OCI-M1 (cell line): ENCODE measurements at places on chromosomes 11 and 22.
A peak's percentile ranks its signal among the peaks of the same experiment; 100 is the strongest.

DNA sequence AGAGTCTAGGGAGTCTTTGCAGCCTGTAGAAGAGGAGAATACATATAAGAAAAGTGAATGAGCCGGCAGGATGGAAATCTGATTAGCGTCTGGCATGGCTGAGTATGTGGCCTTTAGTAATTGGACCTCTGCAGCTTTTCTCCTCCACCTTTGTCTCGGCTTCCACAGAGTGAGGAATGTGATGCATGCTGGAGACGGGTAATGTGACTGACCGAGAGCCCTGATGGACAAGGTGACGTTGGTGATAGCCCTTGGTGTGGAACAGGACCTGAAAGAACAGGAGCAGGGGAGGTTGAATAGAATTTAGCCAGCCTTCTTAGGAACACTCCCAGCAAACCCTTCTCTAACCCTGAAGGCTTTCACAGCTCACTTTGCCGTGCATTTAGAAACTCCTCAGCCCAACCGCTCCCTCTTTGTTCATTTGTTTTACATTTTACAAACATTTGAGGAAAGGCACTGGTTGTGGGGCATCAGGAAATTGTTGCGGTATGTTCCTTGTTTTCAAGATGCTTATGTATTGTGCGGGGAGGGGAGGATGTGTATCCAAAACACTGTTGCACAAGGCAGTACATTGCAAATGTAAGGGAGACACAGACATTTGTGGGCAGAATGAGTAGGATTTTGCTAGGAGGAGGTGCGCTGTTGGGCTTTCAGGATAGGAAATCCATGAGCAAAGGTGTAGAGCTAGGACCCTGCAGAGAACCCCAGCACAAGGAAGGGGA lies 6.9 kb downstream of the GTPBP1 start:
- no peak for DNase-seq

DNA sequence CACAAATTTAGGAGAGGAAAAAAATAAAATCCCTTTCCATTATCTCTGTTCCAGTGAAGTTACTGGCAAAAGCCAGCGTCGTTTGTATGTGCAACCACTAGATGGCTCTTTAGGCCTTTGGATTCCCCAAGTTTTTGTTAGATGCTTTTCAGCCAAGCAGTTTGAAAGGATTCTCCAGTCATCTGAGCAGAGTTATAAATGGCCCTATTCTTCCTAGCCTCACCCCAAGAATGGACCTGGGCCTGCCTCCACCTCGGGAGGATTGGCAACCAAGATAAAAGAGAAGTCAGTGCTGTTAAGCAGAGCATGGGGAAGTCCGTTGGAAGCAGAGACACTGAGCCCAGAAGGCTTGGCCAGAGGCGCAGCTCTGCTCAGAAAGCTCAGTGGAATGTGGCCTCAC lies 15.4 kb downstream of the FAM181B start:
- DNase-seq, result peak; percentile 90

DNA sequence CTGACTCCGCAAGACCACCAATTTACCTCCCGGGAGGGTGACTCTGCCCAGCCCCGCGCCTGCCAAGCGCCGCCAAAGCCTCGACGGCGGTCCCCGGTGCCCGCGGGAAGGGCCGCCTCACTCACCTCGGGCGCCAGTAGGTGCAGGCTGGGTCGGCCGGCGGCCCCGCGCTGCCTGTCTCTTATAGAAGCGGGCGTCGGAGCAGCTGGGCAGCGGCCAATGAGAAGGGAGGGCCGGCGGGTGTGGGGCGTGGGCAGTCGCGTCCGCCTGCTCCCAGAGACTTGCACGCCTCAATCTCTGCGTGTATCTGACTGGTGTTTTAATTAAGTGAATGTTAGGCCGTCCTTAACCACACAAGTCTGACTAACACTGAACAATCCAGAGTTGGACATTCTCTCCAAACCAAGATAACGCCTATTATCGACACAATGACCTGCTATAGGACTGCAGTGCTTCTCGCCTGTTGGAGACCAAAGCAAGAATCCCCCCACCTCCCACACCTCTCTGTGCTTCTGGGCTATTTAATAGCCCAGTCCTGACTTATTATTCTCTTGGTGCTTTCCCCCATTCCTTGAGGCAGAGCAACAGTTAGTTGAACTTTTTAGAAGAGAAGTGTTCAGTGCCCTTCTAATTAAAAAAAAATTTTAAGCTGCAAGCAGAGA lies at the start of gene TPH1:
TSS of gene TPH1 (minus strand) at position 154 of the 662 bp plus-strand sequence. CDS start 5,507 bp downstream, outside the sequence.
- no peak for DNase-seq

GRCh38 chr11:129576652-129577051 lies 201.0 kb downstream of the BARX2 start:
- DNase-seq, result no peak

DNA sequence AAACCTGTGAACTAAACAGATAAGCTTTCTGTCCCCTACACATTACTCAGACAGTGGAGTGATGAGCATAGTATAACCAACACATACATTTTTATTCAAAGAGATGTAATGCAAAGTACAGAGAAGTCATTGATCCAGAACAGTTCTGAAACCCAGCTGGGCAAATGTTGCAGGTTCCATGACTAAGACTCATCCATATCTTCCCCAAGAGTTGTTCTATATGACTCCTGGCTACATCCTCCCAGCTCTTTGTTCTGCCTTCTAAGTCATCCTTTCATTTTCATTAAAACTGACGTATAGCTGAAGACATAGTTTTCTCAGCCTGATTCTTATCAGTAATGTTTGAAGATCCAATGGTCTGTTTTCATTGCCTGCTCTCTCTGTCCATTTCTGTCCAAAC lies 47.3 kb downstream of the PLAAT5 start:
- DNase-seq, result no peak

GRCh38 chr11:76241243-76242000 lies 35.1 kb upstream of the WNT11 start:
- no peak for DNase-seq

DNA sequence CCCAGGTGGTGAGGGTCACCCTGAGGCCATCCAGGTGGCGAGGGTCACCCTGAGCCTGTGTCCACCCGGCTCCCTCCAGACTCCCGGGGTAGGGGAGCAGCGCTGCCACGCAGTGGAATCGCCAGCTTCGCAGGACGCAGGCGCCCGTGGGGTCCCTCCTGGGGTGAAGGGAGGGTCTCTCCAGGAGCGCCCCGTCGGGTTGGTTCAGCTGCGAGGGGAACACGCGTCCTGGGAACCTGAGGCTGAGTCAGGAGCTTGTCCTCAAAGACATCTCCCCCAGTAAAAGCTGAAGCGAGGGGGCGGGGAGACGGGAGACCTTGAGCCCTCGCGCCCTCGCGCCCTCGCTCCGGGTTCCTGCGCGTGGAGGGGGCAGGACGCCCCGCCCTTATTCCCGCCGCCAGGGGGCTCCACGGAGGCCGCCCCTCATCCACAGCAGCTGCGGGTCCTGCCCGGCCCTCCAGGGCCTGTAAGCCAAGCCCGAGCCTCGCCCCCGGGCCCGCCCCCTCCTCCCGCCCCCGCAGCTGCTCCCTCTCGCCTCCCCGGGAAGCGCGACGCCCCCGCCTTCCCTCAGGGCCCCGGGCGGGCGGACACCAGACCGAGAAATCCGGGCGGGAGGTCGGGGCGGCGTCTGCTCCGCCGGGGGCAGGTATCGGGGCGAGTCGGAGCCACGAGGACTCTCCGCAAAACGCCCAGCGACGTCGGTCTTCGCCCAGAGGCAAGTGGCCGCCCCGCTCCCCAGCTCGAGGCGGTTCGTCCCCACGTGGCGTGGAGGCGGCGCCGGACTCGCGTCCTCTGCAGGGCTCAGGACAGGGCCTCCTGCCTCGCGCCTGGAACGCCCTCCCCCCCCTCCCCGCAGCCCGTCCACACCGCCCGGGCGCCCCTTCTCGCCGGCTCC lies 22.8 kb downstream of the PIM3 start:
- DNase-seq, result no peak

DNA sequence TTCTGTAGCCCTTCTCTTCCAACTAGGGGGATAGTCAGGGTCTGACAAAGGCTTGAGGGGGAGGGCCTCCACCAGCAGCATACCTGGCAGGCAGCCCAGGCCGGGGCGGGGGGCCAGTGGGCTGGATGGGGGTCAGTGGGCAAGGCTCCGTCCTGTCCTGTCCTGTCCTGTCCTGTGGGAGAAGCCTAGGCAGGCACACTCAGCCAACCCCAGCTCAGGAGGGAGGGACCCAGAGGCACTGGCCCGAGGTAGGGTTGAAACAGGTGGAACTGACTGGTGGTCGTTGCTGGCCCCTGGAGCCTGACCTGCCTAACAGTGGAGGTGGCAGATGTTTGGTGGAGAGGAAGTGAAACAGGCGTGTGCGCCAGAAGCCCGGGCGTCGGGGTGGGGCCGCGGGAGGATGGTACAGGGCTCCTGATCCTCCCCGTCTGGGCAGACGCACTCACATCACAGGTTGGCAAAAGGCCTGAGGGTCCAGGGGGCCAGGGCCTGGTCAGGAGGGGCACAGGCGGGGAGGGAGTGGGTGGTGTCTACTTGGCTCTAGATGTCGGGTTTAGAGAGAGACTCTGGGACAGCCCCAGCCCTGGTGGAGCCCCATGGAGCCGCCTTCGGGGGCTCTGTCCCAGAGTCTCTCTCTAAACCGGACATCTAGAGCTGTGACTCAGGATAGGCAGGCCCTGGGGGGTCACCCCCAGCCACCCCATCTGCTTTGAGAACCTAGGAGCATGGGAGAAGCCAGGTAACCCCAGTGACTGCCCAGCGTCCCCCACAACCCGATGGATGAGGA lies 32.5 kb upstream of the GRAMD4 start:
- no peak for DNase-seq

DNA sequence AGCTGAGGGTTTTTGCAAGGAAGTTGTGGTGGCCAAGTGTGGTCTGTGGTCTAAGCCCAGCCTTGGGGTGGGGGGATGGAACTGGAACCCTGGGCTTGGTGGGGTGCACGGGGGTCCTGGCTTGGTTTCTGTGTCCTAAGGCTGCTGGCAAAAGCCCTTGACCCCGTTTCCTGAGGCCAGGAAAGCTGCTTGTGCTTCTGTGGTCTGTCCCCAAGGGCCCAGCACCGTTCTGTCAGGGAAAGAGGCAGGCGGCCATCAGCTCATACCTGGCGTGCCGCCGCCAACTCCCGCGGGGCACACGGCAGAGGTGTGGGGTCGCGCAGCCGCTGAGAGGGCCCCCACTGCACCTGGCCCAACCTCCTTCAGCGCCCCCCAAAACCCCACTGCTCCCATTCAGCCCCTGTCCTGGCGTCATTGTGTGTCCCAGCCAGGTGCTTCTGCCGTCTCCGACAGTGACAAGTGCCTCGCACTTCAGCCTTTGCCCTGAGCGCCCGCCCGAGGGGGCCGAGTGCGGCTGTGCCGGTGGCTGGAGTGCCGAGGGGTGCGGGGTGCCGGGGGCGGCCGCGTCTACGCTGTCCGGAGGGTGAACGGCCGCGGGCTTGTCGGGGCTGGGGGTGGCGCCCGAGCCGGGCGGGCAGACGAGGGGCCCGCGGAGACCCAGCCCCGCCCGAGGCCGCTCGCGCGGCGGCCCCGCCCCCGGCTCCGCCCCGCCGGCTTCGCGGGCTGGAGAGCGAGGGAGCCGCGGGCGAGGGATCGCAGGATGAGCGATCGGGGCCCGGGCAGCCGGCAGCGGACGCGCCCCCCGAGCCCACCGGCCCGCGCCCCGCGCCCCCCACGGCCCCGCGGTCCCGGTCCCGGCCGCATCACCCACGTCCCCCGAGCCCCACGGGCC lies at the start of gene CNIH2:
TSS of gene CNIH2 (plus strand) at position 705 of the 892 bp plus-strand sequence. CDS start 282 bp downstream, outside the sequence.
- peak; percentile 59 for DNase-seq

GRCh38 chr22:24133187-24133965 lies 47.9 kb upstream of the SUSD2 start:
- DNase-seq, result no peak

DNA sequence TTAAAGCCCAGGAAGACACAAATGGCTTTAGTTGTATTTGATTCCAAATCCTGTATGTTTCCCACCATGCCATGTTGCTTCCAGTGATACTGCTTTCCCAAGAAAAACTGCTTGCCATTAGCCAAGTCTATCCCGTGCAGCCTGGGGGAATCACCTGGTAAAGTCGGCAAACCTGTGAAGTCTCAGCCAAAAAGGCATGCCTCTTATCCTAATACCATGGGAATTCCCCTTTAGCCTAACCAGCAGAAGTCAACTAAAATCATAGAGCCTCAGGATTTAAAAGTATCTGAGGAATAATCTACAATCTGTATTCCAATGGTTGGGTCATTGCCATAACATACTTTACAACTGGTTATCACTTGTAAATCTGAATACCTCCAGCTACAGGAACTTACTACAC lies 869.4 kb downstream of the DLG2 start:
- DNase-seq, result no peak

- no peak for DNase-seq
Measured at GRCh38 chr11:68145120-68145866, 24.1 kb upstream of the CHKA start.

GRCh38 chr11:1603629-1604028 lies 4.6 kb downstream of the KRTAP5-3 start:
- no peak for DNase-seq

DNA sequence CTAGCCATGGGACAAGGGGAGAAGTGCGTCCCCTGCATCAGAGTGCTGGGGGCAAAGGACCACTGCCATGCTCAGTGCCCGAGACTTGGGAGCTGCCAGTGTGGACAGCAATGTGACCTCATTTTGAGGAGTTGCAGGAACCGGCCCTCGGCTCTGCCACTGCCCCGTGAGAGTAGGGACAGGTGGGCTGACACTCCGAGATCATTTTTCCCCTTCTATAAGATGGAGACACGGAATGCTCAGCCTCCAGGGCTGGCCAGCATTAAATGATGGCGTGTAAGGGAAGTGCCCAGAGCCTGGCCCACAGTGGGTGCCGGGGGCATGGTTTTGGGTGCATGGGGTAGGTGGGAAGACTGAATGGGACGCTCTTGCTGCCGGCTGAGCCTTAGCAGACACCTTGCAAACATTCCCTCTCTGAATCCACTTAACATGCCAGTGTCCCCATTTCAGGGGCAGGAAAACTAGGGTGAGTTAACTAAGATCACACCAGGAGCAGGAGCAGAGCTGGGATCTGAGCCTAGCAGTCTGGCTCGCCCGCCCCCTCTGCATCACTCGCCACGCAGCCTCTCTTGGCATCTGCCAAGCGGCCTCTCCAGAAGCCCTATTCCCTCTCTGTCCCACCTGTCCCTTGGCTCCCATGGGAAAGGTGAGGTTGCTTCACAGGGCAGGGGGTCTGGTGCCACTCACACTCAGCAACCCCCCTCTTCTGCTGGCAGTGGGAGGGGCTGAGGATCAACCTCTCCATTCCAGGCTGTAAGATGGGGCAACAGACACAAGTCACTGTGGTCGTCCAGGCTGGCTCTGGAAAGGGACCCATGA lies 13.6 kb downstream of the NPTXR start:
- DNase-seq, result no peak

DNA sequence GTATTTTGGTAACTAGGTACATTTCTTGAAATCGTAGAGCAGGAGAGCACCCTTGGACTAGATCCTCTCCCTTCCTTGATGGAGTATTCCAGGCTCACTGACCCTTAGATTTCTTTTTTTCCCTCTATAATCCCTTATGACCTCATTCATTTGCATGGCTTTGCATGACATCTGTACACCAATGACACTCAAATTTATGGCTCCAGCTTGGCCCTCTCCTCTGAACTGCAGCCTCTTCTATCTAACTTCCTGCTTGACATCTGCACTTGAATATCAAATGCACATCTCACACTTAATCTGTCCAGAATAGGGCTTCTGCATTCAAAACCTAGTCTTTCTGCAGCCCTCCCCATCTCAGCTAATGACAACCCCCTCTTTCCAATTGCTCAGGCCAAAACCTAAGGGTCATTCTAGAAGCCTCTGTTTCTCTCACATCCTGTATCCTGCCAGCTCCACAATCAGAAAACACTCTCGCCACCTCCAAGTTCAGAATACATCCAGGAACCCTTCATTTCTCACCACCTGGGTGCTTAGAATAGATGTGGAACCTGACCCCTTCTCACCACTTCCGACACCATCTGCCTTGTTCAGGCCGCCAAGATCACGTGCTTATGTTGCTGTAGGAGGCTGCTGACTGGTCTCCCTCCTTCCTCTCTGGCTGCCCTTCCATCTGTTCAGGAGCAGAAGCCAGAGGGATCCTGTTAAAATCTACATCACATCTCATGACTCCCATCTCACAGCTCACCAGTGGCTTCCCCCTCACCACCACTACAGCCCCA lies 138.9 kb upstream of the MTNR1B start:
- DNase-seq, result no peak
